ENCODE measurements at places on chromosomes 4 and X.

DNA sequence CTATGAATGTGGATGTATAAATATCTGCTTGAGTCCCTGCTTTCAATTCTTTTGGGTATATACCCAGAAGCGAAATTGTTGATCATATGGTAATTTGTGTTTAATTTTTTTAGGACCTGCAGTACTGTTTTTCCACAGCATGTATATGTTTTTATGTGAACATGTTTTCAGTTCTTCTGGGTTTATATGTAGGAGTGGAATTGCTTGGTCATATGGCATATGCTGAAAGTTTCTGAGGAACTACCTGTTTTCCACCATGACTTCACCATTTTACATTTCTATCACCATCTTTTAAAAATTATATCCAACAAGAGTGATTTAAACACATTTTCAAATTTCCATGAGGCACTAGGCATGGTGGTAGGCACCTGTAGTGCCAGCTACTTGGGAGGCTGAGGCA lies 8.2 kb downstream of the PPAT start:
- DNase-seq: no peak

GRCh38 chr4:85496126-85496849 lies 21.3 kb downstream of the ARHGAP24 start:
- DNase-seq: no peak

- no peak for DNase-seq
These were observed 42.4 kb upstream of the SLC39A8 start for GRCh38 chr4:102387552-102388150.

GRCh38 chr4:47747211-47747610 lies 90.7 kb downstream of the CORIN start:
- no peak for DNase-seq

DNA sequence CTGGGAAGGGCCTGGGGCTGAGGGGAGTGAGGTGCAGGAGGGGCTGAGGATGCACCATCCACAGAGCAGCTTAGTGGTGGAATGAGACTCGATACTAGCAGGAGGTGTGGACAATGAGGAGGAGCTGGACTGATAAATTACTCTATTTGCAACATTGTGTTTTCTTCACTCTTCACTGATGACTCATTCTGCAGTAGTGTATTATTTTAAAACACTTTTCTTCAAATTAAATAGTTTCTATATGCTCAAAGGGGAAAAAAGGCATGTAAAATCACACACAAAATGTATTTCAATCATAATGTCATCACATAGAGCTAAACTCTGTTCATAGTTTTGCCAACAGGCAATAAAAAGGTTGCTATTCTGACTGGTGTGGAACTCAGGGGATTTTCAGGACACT lies 467.0 kb upstream of the CTSO start:
- no peak for DNase-seq

- no peak for DNase-seq
These were observed 119.5 kb downstream of the PHKA2 start for GRCh38 chrX:18864390-18864920.
